Stimulated activated CD8-positive, alpha-beta memory T cell treated with anti-CD3 and anti-CD28 coated beads, Interleukin-4, amount 100 ng/mL, for 4 hours (primary cell): ENCODE measurements at places on chromosomes 4 and X.

DNA sequence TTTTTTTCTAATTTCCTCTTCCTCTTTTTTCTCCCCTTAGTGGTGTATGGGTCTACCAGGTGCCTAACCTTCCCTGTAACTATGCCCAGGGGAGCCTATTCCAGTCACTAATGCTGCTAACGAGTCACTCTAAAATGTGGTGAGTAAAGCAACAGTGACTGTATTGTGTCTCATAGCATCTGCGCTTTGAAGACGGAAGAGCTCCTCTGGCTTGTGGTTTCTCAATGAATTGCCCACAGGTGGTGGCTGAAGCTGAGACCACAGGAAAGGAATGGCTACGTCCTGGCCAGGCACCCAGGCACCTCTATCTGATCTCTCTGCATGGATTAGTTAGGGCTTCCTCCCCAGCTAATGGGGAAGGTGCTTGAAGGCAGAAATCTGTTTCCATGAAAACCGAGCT lies 763.5 kb upstream of the FRG1 start:
- no peak for DNase-seq

- DNase-seq: no peak
Measured at GRCh38 chrX:153459986-153460385, 10.4 kb downstream of the HAUS7 start.

- DNase-seq: no peak
Measured at GRCh38 chrX:41192880-41193279, 107.6 kb downstream of the USP9X start.

- DNase-seq: no peak
Measured at GRCh38 chr4:174561560-174561959, 39.3 kb upstream of the HPGD start.

DNA sequence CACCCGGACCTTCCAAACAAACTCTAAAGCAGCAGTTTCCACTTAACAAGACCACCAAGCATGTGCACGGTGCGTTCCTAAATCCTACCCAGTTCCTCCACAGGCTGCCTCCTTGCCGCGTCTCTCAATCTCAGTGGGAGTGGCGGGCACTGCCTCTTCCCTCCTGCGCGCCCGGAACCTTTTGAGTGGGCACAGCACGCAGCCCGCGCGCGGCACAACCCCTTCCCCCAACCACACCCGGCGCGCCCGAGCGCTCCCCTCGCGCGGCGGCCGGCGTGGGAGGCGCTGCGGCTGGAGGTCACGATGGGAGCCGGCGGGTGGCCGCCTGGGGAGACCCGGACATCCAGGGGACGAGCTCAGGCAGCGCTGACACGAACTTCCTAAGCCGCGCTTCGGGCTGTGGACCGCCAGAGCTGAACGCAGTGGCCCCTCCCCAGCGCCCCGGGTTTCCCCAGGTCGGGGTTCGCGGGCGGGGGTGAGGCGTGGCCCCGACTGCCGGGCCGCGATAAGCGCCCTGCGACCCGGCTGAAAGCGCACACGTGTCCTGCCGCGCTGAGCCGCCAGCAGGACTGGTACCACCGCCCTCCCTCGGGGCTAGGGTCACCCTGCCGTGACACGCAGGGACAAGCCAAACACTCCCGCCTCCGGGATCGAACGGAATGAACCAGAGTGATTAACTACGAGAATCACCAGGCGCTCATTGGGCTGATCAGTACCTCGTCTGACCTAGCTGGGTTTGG lies at the start of gene ABCG2:
ABCG2 (minus strand) TSS at position 151 of the 740 bp plus-strand sequence. CDS start 18,644 bp downstream, outside the sequence.
- no peak for DNase-seq

DNA sequence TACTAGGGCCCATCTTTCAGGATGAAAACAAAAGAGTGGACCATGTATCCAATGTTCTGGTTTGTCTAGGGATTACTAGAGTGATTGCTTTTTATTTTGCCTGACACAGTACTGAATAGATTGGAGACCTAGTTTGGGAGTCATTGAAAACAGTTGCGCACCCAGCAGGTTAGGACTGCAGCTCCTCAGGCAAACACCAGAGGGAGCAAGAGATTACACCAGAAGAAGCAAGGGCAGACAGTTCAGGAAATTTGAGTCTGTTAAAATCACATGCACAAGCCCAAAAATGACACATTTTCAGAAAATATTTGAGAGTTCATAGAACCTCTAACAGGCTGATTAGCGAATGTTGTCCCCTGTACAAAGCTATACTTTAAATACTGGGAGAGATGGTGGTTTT lies 55.6 kb downstream of the CYLC1 start:
- no peak for DNase-seq

DNA sequence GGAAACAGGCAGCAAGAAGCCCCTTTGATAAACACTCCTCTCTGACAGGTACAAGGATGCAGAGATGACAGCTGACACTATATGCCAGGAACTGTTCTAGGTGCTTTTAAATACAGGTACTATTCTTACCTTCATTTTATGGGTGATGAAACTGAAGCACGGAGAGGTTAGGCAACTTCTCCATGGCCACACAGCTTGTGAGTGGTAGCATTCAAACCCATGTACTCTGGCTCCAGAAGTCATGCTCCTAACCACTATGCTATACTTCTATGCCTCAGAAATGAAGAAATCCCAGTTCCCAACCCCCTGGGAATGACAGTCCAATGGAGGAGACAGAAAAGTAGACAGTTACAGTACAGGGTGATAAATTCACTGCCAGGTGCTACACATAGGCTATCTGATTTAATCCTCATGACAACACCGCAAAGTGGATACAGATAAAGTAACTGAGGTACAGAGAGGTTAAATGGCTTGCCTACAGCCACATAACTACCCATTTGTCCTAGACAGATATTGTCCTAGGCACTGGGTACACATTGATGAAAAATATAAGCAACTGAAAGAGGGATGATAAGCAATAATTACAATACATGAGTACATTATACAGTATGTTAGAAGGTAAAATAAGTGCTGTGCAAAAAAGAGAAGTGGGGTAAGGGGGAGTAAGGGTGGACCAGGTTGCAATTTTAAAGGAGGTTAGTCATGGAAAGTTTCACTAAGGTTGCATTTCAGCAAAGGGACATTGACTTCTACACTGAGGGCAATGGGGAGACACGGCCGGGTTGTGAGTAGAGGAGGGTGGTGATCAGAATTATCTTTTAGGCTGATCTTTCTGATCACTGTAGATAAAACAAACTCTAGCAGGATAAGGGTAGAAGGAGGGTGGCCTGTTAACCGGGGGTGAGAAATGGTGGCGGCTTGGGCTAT lies 1.6 kb upstream of the F8 start:
- no peak for DNase-seq

DNA sequence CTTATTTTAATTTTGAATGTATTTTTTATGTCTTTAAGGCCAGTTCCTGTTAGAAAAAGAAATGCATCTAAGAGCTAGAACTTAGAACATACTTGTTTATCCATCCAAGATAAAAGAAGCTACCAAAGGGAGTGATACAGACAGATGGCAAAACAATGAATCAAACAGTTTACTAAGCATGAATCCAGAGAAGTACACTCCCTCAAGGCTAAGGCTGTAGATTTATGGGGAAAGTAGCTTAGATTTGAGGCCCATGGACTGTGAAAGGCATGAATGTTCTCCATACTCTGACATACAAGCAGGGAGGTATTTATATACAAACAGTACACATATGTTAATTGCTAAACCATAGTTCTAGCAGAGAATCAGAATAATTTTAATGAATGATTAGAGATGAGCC lies 255.3 kb upstream of the NRK start:
- DNase-seq: no peak

- DNase-seq: no peak
Measured at GRCh38 chrX:72659723-72660122, 54.4 kb downstream of the PHKA1 start.

DNA sequence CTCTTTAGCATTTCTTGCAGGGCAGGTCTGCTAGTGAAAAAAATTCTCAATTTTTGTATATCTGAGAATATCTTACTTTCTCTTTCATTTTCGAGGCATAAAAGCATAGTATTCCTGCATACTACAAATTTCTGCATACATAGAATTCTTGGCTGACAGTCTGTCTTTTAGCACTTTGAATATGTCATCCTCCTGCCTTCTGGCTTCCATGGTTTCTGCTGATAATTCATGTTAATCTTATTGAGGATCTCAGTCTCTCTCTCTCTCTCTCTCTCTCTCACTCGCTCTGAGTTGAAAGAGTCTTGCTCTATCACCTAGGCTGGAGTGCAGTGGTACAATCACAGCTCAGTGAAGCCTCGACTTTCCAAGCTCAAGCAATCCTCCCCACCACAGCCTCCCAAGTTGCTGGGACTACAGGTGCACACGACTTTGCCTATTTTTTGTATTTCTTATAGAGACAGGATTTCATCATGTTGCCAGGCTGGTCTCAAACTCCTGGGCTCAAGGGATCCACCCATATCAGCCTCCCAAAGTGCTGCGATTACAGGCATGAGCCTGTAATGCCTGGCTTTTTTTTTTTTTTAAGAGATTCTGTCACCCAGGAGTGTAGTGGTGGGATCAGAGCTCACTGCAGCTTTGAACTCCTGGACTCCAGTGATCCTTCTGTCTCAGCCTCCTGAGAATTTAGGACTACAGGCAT lies 161.3 kb downstream of the FNIP2 start:
- DNase-seq: no peak

DNA sequence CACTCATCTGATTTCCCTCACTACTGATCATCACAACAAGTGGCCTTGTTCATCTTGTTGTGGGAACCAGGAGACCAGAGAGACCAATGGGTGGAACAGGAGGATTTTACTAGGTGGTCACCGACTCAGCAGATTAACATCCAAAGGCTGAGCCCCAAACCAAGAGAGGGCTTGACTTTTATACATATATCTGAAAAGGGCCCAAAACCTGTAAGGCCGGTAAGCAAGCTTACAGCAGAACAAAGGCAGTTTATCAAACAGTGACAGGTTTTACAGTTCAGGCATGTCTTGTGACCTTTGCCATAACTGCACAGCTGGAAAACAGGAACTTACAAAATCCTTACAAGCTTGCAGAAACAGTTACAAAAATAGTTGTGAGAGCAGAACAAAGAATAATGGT lies 195.9 kb downstream of the OR13H1 start:
- DNase-seq: no peak

- DNase-seq: no peak
Measured at GRCh38 chrX:13266641-13267345, 53.1 kb downstream of the ATXN3L start.

- no peak for DNase-seq
Measured at GRCh38 chr4:185282968-185283367, 73.6 kb downstream of the SNX25 start.
